ENCODE measurements at places on chromosomes 12 and 14. TPM values are rescaled to one million over a fixed set of nuclear protein-coding genes. Genes with fewer than 3 reads are reported as not detected.

DNA sequence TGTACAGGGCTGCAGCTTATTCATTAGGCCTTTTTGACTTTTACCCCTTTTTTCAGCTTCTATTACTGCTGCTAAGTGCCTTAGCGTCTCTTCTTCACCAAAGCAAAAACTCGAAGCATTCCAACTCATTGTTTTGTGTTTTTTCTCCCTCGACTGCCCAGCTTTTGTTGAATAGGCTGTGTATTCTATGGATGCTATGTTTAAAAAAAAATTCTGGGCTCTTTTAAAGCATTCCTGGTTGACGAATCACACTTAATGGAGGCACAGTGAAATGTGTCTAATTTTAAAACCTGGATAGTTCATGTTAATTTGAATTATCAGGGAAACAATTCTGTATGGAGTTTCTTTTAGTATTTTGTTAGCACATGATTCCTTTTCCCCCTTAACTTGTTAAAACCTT, 29.7 kb downstream of the KTN1 start:
- DNase-seq = no peak

DNA sequence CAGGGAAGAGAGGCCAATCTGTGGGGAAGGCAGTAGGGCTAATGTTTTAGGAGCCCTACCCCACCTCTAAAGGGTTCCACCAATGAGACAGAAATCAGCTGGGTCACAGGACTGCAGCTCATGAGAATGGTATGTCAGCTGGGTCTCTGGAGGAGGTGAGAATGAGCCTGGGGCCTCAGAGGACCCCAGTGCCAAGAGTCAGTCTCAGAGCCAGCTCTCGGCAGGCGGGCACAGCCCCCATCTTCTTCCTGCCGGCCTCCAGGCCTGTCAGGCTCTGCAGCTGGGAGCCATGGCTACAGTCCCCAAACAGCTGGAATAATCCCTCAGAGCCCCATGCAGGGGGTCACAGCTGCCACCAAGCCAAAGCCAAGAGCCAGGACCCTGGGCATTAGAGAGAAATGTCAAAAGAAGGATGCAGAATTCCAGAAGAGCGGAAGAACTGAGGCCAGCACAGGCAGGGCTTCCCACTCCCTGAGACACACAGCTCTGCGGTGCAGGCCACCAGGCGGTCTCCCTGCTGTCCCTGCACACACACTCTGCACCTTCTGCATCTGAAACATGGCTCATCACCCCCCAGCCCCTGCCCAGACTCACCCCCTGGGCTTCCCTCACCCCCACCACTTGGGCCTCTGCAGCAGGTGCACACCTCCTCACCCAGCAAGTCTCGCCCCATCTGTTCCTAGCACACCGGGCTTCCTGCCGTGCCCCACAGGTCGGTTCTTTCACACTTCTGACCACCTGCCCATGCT, 26.0 kb downstream of the ITPK1 start:
- no peak for DNase-seq

DNA sequence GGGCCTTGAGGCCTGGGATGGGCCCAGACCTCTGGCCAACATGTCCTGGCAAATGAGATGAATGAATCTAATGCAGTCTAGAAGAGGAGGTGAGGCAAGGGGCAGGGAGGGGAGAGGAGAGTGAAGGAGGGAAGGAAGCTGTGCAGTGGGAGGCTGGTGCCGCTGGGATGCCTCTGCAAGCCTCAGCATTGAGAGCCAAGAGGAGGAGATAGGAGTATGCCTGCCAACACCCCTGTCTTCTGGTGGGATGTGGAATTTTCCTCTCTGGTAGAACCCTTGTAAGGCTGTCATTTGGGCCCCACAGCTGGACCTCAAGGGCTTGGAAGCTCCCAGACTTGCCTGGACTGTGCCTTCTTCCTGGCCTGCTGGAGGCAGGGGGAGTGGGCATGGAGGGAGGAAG, 21.9 kb downstream of the KRT80 start:
- no peak for DNase-seq

- DNase-seq = no peak
Measured at GRCh38 chr12:76745343-76745742, 18.6 kb upstream of the ZDHHC17 start.

- DNase-seq = no peak
Measured at GRCh38 chr12:123071099-123071800, 79.6 kb downstream of the PITPNM2 start.

GRCh38 chr12:113917393-113917792, 48.7 kb downstream of the RBM19 start:
- DNase-seq = no peak

- no peak for DNase-seq
Measured at GRCh38 chr14:104751539-104752422, 1.2 kb upstream of the SIVA1 start.

DNA sequence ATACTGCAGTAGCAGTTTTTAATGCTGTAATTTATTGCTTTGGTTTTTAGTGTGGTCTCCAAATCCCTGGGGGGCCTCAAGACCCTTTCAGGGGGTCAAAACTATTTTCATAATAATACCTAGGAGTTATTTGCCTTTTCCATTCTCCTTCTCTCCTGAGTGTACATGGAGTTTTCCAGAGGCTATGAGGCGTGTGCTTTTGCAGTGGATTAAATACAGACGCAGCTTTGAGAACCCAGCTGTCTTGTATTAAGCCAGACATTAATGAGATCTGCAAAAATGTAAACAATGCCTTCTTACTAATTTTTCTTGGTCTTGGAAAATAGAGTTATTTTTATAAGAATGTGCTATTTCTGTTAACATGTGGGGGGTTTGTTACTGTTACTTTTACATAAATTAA, 68.6 kb downstream of the SLC25A47 start:
- no peak for DNase-seq

The RPGRIP1 gene
- total RNA-seq = 1.5 TPM

The TPH2 gene
- total RNA-seq = 0.10 TPM

The CARMIL3 gene
- total RNA-seq = 1.4 TPM

The HRK gene
- total RNA-seq = 0.10 TPM

The GUCY2C gene
- 0.36 TPM for total RNA-seq

The LBHD2 gene
- total RNA-seq = not detected

The AQP6 gene
- total RNA-seq = not detected

The CD163L1 gene
- total RNA-seq = 0.69 TPM

Data from endothelial cell (in vitro differentiated cells).